ENCODE measurements at places on chromosomes 4 and X.
A peak's percentile ranks its signal among the peaks of the same experiment; 100 is the strongest.

- peak; percentile 69 for DNase-seq
Measured at GRCh38 chr4:102564399-102565059, 63.4 kb downstream of the NFKB1 start.

DNA sequence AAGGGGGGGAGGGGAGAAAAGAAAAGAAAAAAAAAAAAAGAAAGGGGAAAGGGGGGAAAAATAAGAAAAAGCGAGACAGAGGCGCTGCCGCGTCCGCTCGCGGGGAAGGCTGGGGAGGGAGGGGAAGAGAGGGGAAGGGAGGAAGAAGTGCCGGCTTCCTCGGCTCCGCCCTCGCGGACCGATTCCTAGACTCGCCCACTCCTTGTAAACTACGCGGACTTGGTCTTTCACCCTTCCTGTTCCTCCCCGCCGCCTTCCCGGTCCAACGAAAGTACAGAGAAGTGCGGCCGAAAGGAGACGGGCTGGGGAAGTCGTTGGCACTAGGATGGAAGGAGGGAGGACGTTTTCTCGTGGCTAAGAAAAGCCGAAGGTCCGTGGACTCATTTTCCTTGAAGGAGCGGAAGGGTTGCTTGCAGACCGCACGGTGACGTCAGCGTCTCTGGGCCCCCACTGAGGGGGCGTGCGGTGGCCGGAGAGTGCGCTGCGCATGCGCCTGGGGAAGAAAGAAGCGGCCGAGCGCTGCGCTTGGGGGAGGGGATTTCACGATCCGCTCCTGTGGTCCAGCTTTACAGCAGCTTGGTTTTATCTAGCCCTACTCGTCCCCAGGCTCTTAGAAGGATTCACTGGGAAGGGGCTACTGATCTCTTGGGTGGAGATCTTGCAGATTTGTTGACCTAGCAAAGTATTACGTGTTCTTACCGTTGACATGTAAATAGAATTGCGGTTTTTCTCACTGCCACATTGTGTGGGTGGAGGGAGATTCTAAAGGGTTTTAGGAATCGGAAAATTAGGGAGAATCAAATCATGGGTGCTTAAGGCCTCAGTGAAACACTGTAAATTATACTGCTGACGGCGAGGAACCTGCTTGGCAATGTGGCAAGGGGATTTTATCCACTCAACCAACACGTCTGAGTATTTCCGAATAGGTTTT lies at the start of gene CCNI:
Gene CCNI, minus strand, starts transcription at position 121 of the 931 bp plus-strand sequence. CDS start 9,627 bp downstream, outside the sequence.
- DNase-seq, result peak; percentile 91

GRCh38 chr4:185734214-185734613 lies 77.8 kb downstream of the SORBS2 start:
- no peak for DNase-seq

DNA sequence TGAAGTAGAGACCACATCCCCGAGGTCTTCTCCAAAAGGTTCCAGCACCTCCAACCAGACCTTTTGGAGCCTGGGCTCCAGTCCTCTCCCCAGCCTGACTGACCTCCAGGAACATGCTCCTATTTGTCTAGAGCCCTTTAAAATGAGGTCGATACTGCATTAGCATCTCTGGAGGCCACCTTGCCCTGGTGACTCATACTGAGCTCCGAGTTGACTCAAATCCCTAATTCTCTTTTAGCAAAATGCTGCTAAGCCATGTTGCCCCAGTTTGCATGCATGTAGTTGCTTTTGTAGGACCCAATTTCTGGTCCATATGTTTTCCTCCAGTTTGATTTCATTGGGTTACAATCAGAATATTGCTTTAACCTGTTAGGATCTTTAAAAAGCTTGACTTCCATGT lies 43.5 kb upstream of the CITED1 start:
- DNase-seq, result no peak

- no peak for DNase-seq
Measured at GRCh38 chr4:114598191-114599121, at the start of gene UGT8. UGT8 (plus strand) TSS chr4:114598807; CDS start chr4:114622881, 24,074 bp downstream.

GRCh38 chr4:40280586-40280985 lies 54.5 kb upstream of the CHRNA9 start:
- no peak for DNase-seq

GRCh38 chrX:149641835-149642234 lies 10.2 kb upstream of the TMEM185A start:
- DNase-seq, result no peak

- DNase-seq, result no peak
Measured at GRCh38 chr4:2728806-2729532, 27.2 kb downstream of the TNIP2 start.

GRCh38 chrX:23386260-23386659 lies 51.6 kb downstream of the PTCHD1 start:
- DNase-seq, result no peak

Data from stromal cell of bone marrow (primary cell).